Ureter (tissue), 1 donor: ENCODE measurements at places on chromosomes 16 and 17.

- no peak for DNase-seq
Measured at GRCh38 chr17:76160896-76161528, 20.0 kb upstream of the FOXJ1 start.

DNA sequence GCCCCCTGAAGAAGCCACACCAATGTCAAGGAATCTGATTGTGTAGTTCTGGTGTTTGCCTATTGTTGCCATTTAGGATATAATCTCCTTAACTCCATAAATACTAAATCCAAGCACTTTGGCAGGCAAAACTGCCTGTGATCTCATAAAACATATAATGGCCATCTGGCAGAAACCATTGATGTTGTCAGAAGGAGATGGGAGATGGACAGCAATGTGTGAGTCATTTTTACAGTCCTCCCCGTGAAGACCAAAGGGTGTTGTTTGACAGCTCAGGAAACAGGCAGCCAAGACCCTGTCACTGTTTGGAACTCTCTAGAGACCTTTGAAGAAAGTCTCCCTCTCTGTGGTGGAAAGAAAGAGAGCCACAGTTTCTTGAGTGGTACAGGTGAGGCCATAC lies 454.1 kb downstream of the HS3ST3B1 start:
- no peak for DNase-seq

- DNase-seq = no peak
Measured at GRCh38 chr16:86984991-86985647, 332.1 kb downstream of the C16orf95 start.

DNA sequence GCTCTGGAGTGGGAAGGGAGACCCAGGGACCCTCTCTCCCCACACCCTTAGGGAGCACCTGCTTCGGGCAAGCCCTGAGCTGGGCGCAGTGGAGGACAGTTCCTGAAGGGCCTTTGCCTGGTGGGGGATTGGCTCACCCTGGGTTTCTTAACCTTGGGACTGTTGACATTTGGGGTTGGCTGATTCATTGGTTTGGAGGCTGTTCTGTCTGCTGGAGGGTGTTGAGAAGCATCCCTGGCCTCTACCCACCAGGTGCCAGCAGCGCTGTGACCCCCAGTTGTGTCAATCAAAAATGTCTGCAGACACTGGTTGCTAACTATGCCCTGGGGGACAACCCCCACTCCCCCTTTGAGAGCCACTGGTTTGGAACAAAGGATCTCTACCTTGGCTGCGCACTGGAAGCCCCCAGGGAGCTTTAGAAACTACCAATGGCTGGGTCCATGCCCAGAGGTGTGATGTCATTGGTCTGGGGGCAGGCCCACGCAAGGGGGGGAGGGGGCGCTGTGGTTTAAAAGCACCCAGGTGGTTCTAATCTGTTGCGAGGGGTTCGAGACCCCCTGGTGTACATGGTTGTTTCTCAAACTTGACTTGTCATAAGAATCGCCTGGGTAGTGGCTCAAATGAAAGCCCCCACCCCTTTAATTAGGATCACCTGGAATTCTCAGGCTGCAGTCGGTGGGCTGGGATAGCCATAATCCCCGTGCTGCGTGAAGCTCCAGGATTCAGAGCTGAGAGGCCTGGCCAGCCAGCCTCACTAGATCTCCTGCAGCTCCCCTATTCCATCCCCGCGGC lies 151.9 kb upstream of the GSE1 start:
- DNase-seq = no peak

DNA sequence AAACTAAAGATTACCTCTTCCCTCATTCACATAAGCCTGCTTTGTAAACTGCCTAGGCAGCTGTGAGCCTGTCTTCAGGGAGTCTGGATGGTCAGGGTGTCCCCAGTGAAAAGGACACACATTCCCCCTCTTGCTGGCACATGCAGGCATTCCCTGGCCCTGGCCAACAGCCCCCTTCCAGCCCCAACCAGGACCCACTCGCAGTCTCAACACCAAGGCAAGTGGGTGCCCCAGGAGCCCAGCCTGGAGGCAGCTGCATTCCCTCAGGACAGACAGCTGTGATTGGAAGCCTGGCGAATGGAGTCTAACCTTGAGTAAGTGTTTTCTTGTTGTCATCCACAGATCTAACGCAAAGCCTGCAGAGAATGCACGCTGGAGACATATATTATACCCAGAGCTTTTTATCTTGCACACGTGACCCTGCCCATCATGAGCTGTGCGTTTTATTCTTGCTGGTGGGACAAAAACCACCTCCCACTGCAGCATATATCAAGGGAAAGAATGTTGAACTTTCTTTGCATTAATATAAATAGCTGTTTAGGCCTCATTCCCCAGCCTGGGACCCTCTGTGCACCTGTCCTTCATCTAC lies 95.0 kb upstream of the LHX1 start:
- no peak for DNase-seq
